ENCODE measurements at places on chromosomes 4 and X.

- DNase-seq: no peak
Measured at GRCh38 chr4:105192474-105192873, 45.8 kb downstream of the TET2 start.

DNA sequence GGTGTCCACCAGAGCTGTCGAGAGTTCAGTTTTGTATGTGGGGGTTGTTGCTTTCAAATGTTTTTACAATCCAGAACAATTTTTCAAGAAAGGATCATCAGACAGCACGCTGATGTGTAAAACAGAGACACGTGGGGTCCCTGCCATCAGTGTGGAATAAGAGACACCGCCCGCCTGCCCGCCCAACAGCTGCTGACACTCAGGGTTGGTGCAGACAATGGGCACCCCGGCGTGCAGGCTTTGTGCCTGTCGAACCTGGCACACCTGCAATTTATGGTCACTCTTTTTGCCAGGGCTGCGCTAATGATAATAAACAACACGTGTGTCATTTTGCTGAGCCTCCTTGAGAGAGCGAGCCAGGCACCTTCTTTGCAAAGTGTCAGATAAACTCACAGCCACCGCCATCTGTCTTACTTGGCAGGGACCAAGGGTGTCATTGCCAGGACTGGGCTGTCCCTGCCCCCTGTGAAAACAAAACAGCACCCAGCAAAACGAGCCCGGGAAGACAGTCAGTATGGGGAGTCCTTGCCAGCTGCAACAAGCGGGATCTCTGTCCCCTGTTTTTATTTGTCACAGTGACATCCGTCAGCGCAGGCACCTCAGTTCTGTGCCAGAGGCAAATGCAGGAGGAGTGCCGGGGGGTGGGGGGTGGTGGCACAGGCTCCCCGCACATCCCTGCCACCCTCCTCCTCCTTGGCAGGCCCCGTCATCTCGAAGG is 69.1 kb downstream of the PSAPL1 start:
- no peak for DNase-seq

DNA sequence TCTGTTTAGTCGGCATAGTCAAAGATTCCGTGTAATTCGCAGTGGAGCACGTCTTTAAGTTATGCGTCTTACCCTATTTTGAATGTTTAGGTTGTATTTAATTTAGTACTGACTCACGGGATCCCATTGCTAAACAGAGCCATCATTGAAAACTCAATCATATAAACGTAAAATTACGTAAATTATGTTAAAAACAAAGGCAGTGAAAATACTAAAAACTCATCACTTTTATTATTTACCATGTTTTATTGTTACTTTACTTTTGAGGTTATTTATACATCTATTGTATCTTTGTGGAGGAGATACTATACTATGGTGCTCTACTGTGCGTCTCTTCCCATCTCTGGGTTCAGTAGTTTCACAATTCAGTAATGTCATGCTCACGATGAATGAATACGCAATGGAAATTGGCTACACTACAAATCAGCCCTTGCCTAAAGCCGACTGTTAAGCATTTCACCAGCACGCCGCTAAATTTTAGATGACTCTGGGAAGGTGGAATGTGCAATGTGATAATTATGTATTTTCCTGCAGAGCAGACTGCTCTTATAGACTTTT is 944 bp downstream of the FUNDC2 start:
- DNase-seq: no peak

- peak; percentile 33 for DNase-seq
Measured at GRCh38 chrX:155048977-155049619, 21.8 kb downstream of the CMC4 start.

GRCh38 chr4:78336093-78336943 is 215.3 kb upstream of the ANXA3 start:
- no peak for DNase-seq

DNA sequence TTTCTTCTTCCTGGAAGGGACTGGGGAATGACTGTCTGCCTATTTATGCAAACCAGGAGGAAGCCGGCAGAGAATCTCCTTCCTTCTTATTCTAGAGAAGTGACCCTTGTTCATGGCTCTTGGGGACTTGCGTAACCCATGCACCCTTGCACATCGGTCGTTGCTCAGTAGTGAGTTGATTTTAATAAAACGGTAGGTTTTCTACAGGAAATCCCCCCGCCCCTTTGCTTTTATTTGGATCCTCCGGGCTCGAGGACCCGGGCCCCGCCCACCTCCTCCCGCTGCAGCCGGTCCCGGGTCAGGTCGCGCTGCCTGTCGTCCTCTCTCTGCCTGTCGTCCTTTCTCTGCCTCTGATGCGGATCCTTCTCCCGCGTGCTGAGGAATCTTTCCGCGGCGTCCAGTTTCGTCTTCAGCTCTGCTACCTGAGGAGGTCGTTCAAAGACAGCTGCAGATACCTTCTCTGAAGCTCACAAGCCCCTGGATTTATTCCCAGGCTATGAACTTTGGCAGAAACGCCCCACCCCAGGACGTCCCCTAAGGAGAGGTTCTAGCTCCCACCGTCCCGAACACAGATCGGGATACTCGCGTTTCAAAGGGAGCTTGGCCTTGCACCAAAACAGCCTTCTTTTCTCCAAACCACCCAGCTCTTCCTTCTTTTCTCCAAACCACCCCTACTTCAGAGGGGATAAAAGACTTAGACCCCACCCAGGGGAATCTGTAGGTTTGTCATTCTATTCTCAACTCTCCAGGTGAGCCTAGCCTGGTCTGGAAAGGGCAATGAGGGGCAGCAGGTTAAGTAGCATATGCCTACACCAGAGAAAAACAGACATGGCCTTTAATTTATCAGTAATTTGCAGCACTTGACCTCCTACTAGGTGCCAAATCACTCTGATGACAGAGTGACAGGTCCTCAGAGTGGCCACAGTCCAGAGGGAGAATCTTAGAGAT is 7.0 kb downstream of the TNIP3 start:
- DNase-seq: peak; percentile 29

- no peak for DNase-seq
Measured at GRCh38 chr4:113882668-113883067, 96.8 kb downstream of the ARSJ start.

DNA sequence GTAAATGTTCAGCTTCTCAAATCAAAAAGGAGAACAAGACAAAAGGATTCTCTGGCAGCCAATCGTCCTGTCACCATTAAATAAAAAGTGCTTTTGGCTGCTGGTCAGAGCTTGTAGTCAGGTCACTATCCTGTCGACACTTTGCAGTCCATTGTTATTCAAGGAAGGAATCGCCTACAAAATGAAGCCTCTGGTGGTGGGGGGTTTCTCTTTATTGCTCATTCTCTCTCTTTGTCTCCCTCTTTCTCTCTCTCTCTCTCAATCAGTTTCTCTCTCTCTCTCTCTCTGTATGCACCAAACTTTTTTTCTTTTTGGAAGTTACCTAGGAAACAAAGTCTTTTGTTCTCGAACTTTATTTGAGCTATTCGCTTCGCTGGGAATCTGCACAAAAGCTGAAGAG is 17.6 kb upstream of the SCML1 start:
- no peak for DNase-seq

DNA sequence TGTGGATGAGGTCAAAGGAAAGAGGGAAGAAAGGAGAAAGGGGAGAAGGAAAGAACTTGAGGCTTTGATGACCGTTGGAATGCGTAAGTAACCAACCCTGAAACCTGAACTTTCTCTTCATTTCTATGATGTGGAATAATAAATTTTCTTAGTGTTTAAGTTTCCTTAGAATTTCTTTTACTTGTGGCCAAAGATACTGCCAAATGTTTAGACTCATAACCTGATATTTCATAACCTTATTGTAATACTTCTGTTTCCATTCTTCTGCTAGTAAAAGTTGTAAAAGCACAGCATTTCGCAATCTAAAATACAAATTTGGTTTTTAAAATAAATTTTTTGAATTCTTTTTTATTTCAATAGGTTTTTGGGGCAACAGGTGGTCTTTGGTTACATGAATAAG is 258.5 kb upstream of the GIMD1 start:
- no peak for DNase-seq

DNA sequence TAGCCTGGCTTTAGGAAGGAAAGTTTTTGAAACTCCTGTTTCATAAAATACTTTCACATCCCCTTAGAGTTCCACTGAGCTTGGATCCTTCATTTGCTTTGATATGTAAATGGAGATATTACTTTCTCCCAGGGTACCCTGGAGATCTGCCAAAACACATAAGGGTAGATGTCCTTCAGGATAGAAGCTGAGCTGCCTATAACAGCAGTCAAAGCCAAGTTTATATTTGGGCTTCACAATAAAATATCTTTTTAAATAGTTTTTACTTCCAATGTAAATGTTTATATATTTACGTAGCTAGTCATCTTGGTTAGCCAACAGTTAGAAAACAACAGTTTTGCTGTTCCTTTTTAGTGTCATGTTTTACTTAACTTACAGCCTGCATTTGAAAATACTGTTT is 742.3 kb upstream of the POU3F4 start:
- DNase-seq: no peak

DNA sequence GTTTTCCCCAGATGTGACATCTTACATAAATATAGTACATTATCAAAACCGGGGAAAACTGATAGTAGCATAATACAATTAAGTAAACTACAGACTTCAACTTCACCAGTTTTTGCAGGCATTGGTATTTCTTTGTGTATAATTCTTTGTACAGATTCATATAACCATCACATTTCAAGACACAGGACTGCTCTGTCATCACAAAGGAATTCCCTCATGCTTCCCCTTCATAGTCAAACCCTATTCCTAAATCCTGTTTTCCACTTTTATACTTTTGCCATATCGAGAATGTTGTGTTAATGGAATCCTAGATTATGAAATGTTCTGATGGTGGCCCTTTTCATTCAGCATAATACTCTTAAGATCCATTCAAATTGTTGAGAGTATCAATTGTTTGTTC is 36.0 kb downstream of the STIM2 start:
- DNase-seq: no peak

DNA sequence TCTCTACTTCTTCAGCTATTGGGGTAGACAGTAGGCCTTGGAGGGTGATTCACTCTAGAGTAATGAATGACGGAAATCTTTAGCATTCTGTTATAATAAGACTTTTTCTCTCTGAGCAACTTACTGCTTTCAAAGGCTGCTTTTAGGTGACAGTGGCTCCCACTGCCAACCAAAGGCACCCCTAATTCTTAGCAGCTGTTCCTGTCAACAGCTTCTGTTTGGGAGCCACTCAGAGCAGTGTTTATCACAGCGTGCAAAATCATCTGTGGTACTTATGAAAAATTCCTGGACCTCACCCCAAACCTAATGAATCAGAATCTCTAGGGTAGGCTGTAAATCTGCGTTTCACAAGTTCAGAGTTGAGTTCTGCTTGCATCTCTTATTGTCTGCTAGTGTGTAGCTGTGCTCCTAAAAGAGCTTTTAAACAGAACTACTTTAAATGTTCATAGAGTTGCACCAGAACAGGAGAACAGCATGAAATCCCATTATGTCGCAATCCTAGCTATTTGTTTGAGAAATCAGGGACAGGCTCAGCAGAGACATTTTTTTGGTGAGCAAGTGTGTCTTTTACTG is 52.8 kb upstream of the POU4F2 start:
- DNase-seq: no peak

- DNase-seq: no peak
Measured at GRCh38 chrX:40104630-40104984, 6.8 kb upstream of the BCOR start.

DNA sequence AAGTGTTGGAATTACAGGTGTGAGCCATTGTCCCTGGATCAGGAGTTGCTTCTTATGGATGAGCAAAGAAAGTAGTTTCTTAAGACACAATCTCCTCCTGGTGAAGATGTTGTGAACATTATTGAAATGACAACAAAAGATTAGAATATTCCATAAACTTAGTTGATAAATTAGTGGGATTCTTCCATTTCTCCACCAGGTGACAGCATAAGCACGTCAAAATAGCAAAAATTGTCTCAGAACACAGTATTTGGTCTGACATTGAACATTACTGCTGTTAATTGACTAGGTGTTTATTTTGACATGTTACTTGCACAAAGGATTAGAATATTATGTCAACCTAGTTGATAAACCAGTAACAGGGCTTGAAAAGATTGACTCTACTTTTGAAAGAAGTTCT is 21.6 kb downstream of the CLDN34 start:
- DNase-seq: no peak

GRCh38 chrX:79270401-79270800 is 96.7 kb downstream of the ITM2A start:
- DNase-seq: peak; percentile 73

GRCh38 chr4:163815776-163816175 is 321.3 kb downstream of the TMA16 start:
- no peak for DNase-seq

GRCh38 chrX:135009057-135009610 is 13.2 kb downstream of the RTL8B start:
- DNase-seq: no peak

GRCh38 chr4:169668069-169668721 is 47.8 kb downstream of the CLCN3 start:
- DNase-seq: no peak

- no peak for DNase-seq
Measured at GRCh38 chr4:4775493-4776004, 83.9 kb upstream of the MSX1 start.

DNA sequence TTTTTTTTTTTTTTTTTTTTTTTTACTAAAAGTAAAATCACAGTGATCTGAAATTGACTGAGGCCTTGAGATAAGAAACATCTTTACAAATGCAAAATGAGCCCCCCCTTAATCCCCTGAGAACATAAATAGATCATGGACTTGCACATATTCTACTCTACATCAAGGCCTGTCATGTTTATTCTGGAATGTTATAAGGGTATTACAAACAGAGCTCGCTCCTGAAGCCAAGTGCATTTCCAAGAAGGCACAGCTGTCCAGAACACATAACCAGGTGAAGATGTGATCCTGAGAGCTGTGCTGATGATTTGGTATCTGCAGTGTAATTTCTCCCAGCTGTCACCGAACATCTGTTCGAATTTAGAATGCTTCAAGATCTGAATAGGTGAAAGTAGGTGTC is 384.5 kb downstream of the GPAT3 start:
- DNase-seq: no peak

DNA sequence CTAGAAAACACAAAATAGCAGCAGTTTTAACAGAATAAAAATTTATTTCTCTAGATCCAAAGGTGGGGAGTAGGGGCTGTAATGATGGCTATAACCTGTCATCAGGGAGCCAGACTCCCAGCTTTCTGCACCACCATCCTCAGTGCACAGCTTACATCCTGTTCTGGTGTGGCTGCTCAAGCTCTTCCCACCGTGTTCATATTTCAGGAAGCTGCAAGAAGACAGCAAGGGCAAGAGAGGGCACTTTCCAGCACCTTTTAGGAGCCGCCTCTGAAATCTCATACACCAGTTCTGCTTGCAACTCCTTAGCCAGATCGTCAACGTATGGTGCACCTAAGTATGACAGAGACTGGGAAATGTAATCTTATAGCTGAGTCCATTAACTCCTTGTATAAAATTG is 253.7 kb downstream of the CENPC start:
- no peak for DNase-seq
